GM13976 (cell line): ENCODE measurements at places on chromosomes 12 and 14.

- no peak for DNase-seq
These were observed 7.6 kb downstream of the CDCA4 start for GRCh38 chr14:105013150-105013785.

DNA sequence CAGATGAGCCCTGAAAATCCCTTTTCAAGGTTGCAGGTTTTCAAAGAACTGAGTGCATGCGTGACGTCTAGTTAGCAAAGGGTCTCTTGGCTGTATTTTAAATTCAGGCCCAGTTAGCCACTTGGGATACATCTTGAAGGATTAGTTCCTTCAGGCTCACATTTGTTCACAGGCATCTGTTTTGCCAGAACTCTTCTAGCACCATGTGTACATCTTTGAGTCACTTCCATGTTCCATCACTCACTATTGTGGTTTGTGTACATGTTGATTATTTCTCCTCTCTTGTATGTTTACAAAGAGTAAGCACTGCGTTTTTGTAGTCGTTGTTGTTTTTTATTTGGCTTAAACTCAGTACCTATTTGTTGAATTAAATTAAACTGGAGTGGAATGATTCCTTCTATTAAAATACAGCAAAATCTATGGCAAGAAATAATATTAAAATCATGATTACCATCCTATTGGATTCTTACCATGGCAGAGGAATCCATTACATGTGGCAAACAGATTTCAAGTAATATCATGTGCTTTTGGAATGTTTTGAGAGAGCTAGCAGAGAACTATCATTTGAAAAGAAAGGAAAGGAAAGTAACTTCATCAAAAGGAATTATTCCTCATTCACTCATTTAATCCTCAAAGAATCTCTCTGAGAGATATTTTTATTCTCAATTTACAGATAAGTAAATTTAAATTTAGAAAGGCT is 438.9 kb upstream of the FAR2 start:
- no peak for DNase-seq

DNA sequence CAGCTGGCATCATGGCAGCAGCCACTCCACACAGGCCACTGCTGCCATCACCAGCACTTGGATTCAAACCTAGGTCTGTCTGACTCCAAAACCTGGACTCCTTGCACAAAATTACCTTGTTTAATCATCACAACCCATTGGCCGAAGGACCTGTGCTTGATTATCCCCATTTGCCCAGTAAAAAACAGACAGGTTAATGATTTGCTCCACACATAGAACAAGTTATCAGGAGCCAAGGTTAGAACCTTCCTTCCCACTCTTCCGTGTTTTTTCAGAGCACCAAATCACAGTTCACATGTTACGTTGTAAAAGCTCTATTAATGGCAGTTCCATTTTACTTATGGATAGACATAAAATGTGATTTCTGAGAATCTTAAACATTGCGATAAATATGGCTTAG is 23.5 kb upstream of the CPM start:
- DNase-seq = no peak

GRCh38 chr12:86138770-86139169 is 117.4 kb downstream of the MGAT4C start:
- DNase-seq = no peak

DNA sequence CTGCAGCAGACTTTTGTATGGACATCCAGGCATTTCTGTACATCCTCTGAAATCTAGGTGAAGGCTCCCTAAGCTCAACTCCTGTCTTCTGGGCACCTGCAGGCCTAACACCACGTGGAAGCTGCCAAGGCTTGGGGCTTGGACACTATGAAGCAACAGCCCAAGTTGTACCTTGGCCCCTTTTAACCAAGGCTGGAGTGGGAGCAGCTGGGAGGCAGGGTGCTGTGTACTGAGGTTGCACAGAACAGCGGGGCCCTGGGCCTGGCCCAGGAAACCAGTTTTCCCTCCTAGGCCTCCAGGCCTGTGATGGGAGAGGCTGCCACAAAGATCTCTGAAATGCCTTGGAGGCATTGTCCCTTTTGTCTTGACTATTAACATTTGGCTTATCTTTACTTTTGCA is 214.4 kb upstream of the LRIG3 start:
- no peak for DNase-seq

DNA sequence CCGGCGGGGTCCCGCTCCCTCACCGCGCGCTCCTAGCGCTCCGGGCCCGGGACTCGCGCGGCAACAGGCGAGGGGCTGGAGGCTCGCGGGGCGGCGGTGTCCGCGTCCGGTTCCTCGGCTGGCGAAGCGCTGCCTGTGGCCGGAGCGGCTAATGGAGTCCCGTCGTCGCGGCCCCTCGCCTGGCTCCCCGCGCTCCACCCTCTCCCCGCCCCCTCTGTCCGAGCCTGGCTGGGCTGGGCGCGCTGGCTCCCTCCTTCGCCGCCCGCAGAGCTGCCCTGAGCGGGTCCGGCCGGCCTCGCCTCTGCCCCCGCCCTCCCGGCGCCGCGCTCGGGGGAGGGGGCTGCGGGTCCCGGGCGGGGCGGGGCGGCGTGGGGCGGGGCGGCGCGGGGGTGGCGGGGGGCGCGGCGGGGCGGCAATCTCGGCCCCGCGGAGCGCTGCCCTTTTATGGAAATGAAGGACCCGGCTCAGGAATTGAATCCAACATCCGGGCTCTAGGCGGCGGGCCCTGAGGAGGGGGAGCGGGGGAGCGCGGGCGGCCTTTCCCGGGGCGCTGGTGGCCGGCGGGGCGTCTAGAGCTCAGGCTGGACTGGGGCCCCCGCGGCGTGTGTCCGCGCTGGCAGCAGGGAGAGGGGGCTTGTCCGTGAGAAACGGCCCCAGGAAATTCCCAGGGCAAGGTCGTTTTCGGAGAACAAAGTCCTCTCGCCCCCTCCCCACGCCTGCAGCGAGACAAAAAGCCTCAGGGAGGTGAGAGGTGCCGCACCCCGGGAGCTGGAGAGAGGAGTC is at the start of gene FERMT2:
FERMT2 (minus strand) TSS at position 153 of the 783 bp plus-strand sequence. CDS start 482 bp downstream, outside the sequence.
- peak; percentile 86 for DNase-seq

DNA sequence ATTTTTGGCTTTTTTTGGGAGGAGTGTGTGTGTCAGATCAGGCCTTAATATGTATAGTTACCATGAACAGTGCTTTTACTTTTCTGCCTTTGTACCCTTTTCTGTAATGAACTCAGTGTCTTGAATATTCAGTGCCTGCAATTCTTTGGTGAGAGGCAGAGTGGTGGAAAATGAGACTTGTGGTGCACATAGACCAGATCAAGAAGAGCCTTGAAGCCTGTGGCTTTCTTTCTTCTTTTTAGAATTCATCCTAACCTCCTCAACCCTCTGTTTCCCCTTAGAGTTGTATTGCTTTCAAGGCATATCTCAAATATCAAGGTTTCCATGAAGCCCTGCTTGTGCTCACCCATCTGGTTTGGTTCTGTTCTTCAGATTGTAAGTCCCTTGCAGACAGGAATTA is 2.6 kb downstream of the YLPM1 start:
- no peak for DNase-seq

GRCh38 chr14:99326041-99326710 is 54.2 kb upstream of the BCL11B start:
- no peak for DNase-seq

- no peak for DNase-seq
These were observed 161.1 kb downstream of the NUAK1 start for GRCh38 chr12:105977652-105978051.

- no peak for DNase-seq
These were observed 245.1 kb downstream of the GXYLT1 start for GRCh38 chr12:41899577-41899976.

DNA sequence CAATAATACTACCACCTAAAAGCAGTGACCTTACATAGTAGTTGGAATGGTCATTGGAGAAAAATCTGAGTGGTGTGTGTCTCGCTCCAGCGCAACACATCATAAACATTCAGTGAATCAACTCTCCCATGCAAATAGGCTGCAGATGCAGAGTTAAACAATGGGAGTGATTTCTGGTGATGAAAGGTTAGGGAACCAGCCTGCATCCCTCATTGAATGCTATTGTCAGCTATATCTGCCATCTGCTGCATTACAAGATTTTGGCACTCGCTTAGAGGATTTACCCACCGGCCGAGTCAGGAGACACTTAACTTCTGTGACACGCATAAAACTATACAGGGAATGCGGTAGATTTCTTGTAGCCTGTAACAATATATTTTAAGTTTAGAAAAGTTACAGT is 900.9 kb downstream of the FLRT2 start:
- no peak for DNase-seq

GRCh38 chr12:67042697-67043131 is 226.4 kb upstream of the CAND1 start:
- DNase-seq = no peak

DNA sequence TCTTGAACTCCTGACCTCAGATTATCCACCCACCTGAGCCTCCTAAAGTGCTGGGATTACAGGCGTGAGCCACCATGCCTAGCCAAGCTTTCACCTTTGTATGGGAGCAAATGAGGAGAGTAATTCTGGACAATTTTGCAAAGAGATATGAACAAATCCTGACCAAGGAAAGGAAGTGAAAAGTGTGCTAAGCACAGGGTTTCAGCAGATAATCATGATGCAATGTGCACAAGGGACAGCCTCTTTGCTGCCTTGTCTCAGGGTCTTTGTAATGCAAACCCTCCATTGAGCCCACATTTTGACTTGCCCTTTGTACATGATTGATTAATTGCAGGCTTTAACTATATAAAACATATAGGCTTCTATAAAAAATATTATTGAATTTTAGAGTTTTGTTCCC is 9.2 kb upstream of the PYGL start:
- no peak for DNase-seq

- DNase-seq = no peak
These were observed 990 bp downstream of the FERMT2 start for GRCh38 chr14:52949711-52950409.

- no peak for DNase-seq
These were observed 91.8 kb downstream of the DUSP16 start for GRCh38 chr12:12470751-12471306.

DNA sequence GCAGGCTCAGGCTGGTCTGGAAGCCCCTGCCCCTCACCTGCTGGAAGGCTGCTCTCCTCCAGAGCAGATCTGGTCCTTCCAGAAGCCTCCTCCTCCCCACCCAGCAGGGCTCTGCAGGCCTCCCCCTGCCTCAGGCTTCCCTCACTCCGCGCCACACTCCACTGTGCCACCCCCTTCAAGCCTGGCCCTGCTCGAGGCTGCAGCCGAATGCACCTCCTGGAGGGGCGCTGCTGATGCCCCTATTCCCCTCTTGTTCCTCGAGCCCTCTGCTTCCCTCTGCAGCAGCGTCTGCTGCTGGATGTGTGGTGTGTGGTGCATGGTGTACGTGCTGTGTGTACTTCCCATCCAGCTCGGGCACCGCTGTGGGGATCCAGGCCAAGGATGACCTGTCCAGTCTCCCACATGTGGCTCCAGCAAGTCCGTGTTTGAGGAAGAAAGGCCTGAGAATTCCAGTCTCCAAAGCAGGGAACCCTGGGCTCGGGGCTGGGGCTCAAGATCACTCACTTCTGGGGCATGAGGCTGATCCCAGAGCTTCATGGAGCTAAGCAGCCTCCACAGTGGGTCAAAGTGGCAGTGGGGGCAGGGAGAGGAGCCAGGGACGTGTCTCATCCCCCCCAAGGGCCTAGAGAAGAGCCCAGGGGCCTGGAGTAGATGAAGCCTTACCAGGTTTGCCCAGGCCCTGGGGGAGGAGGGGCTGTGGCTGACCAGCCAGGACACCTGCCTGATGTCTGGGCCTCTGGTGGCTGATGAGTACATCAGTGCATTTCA is 136.0 kb upstream of the C14orf180 start:
- DNase-seq = no peak

- DNase-seq = no peak
These were observed 2.5 kb downstream of the HVCN1 start for GRCh38 chr12:110686294-110686903.

DNA sequence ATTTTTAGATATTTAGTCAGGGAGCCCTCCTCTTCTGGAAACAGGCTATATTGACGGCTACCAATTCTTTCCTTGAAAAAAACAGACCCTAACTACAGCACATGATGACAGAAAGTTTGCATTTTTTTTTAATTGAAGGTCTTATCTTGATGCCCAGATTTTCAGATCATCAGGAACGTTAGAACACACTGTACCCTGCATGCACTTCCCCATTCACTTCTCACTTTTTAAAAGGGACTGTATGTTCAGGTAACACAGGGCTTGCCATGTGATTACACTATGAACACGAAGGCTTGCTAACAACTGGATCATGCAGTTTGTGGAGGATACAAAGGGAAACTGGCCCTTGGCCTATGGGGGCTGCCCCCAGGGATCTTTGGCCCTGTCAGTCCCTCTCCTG is 92.6 kb downstream of the RPS29 start:
- no peak for DNase-seq

DNA sequence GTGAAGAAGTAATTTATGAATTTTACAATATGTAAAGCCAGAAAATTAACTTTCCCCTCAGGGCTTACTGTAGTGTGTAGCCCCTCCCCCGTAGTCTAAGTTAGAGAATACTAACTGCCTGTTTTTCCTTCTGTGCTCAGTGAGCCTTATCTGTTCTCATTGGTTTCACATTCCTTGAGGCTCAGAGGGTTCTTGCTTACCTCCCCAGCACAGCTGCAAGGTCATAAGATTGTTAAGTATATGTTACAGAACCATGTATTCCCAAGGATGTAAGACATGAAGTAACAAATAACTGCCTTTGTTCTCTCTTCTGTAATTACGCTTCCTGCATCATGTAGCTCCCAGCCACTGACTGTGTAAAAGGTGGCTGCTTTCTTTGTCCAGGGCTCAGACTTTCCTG is 1351.1 kb downstream of the TMEM121 start:
- no peak for DNase-seq

DNA sequence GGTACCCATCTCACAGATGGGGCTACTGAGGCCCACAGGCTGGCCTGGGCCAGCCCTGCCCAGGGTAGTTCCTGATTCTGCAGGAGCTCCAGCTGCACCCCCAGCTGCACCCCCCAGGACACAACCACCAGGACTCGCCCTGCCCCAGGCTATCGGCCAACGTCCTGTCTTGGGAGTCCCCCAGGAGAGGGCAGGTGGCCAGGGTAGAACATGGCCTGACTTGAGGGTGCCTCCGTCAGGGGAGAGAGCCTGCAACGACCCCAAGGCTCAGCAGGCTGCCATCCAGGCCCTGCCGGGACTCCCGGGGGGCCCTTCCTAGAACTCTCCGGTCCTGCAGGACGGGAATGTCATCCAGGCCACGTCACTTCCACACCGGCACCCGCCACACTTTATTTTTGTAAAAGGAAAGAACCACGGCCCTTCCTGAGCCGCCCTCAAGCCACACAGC is 15.8 kb downstream of the JAG2 start:
- no peak for DNase-seq

GRCh38 chr14:106080922-106081321 is 554.5 kb downstream of the TMEM121 start:
- DNase-seq = no peak

GRCh38 chr14:72701237-72701565 is 192.7 kb downstream of the DPF3 start:
- no peak for DNase-seq

DNA sequence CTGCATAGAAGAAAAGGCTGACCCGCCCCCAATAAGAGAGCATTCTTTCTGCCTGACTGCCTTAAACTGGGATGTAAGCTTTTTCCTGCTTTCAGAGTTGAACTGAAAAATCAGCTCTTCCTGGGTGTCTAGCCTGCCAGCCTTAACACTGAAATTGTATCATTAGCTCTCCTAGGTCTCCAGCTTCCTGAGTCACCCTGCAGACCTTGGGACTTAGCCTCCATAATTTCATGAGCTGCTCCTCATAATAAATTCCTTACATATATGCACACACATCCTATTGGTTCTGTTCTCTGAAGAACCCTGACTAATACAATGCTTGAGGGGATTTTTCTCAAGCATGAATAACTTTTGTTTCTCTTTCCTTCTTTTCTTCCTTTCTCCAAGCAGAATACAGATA is 76.4 kb upstream of the FAR2 start:
- no peak for DNase-seq

- peak; percentile 44 for DNase-seq
These were observed 838 bp downstream of the LRIG3 start for GRCh38 chr12:58919231-58920101.

- no peak for DNase-seq
These were observed 7.9 kb downstream of the CCDC85C start for GRCh38 chr14:99596071-99596627.
